ENCODE measurements at places on chromosomes 3 and 15. TPM values are rescaled to one million over a fixed set of nuclear protein-coding genes. Genes with fewer than 3 reads are reported as not detected.

The IL17RD gene
- total RNA-seq: 5.5 TPM

The SOX14 gene
- total RNA-seq: not detected

The ATP13A5 gene
- total RNA-seq: 0.35 TPM

The CILP gene
- 8.1 TPM for total RNA-seq

The CHRM5 gene
- not detected for total RNA-seq

The NPAP1 gene
- not detected for total RNA-seq

The SMAD6 gene
- 1.7 TPM for total RNA-seq

The TEX55 gene
- total RNA-seq: not detected

The CELF6 gene
- total RNA-seq: 0.31 TPM

The AHSG gene
- total RNA-seq: not detected

The BNC1 gene
- total RNA-seq: 23.7 TPM

The COL6A5 gene
- total RNA-seq: 0.15 TPM

The PPARG gene
- 11.3 TPM for total RNA-seq

- no peaks in the 10 kb centered on the region for H3K36me3 ChIP-seq
- H3K4me3 ChIP-seq: no peak overlapping the region
- H3K4me1 ChIP-seq: peaks cover 35% of the 10 kb centered on the region
- no peak for DNase-seq
- no peak overlapping the region for H3K27ac ChIP-seq
Observed at GRCh38 chr3:134057654-134058110, 28.0 kb upstream of the SLCO2A1 start.

- H3K36me3 ChIP-seq: no peaks in the 10 kb centered on the region
- no peaks in the 10 kb centered on the region for H3K4me1 ChIP-seq
- no peak overlapping the region for H3K27ac ChIP-seq
- H3K4me3 ChIP-seq: no peak overlapping the region
- no peak for DNase-seq
Observed at GRCh38 chr3:163773136-163773535, 1305.2 kb downstream of the SI start.

GRCh38 chr3:126612479-126613205 lies 42.3 kb downstream of the TXNRD3 start:
- no peaks in the 10 kb centered on the region for H3K36me3 ChIP-seq

GRCh38 chr3:32510075-32510724 lies 7.5 kb upstream of the CMTM6 start:
- no peaks in the 10 kb centered on the region for H3K27me3 ChIP-seq
- no peaks in the 10 kb centered on the region for H3K4me1 ChIP-seq
- DNase-seq: peak; percentile 3
- no peak overlapping the region for H3K27ac ChIP-seq

DNA sequence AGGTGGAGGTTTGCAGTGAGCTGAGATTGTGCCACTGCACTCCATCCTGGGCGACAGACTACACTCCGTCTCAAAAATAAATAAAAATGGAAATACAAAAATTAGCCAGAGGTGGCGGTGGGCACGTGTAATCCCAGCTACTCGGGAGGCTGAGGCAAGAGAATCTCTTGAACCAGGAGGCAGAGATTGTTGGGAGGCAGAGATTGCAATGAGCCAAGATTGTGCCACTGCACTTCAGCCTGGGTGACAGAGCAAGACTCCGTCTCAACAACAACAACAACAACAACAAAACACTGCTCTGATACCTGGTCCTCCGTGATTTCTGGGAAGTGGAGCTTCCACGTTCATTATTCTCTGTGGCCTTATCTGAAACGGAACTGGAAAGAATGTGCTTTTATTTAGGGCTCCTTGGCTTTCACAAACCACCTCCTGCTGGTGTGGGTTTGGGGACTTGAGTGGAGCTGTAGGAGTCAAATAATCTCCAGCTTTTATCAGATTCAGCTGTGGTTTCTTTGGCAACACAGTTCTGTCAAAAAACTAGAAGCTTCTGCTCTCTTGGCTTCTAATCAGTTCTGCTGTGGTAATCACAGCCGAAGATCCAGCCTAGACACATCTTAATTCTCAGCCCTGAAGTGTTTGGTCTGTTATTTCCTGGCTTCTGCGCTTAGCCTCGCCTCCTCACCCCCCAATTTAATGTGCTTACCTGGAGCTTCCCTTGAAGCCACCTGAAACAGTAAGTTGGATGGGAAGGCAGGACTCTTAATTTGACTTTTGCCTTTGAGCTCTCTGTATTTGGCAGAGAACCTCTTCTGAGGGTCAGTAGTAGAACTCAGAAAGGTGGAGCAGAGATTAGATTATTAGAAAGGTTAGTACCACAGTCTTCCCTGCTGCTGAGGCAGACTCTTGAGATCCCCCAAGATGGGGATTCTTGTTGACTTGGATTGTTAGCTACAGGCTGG lies 21.4 kb downstream of the IRAK2 start:
- peaks cover 8% of the 10 kb centered on the region for H3K36me3 ChIP-seq
- H3K4me1 ChIP-seq: peaks cover 54% of the 10 kb centered on the region
- H3K27me3 ChIP-seq: no peaks in the 10 kb centered on the region
- DNase-seq: no peak

- DNase-seq: no peak
- H3K27me3 ChIP-seq: no peaks in the 10 kb centered on the region
- no peaks in the 10 kb centered on the region for H3K36me3 ChIP-seq
- H3K4me1 ChIP-seq: no peaks in the 10 kb centered on the region
Observed at GRCh38 chr3:112403103-112403502, 70.1 kb downstream of the CD200 start.

DNA sequence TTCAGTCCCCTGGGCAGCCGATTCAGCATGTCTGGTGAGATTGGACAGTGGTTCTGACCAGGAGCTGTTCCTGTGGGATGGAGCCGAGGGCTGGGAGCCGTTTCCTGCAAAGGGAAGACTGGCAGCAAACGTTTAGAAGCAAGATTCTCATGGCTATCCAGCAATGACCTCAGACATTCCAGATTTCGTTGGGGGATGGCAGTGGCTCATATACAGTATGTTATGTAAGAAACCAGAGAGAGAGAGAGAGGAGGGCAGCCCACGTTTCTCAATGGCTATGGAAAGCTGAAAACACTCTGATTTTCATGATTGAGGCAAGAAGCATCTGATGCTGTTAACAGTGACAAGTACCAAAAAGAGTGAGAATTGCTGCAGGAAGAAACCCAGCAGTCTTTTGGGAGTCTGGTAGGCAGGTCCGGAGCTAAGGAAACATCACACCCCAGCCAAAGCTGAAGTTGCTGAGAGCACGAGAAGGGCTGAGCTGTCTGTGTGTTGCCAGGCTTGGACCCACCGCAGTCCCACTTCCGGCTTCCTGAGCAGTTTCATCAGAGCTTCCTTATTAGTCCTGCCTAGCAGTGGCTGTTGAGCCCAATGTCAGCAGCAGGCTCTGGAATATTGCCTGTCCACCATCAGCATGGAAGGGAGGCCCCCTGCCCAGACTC lies 25.6 kb upstream of the VPS8 start:
- H3K27me3 ChIP-seq: no peaks in the 10 kb centered on the region
- H3K36me3 ChIP-seq: no peaks in the 10 kb centered on the region
- H3K4me1 ChIP-seq: peaks cover 14% of the 10 kb centered on the region

GRCh38 chr15:77749998-77750540 lies 117.4 kb upstream of the LINGO1 start:
- no peak overlapping the region for H3K27ac ChIP-seq
- no peak overlapping the region for H3K4me3 ChIP-seq
- no peak for DNase-seq

DNA sequence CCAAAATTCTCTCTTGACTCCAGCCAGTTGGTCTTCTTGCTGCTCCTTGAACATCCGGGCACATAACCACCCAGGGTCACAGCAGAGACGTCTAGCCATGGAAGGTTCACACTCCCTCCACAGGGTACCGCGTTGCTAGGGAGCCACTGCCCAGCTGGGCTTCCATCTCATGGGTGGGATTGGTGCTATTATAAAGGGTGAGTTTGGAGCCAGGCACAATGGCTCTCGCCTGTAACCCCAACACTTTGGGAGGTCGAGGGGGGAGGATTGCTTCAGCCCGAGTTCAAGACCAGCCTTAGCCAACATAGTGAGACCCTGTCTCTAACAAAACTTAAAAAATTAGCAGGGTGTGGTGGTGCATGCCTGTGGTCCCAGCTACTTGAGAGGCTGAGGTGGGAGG lies 17.5 kb upstream of the SKOR1 start:
- H3K4me1 ChIP-seq: no peaks in the 10 kb centered on the region
- H3K36me3 ChIP-seq: peaks cover 4% of the 10 kb centered on the region
- H3K27ac ChIP-seq: no peak overlapping the region

- H3K27me3 ChIP-seq: no peaks in the 10 kb centered on the region
- no peaks in the 10 kb centered on the region for H3K4me1 ChIP-seq
- H3K27ac ChIP-seq: no peak overlapping the region
- H3K36me3 ChIP-seq: peaks cover 100% of the 10 kb centered on the region
Observed at GRCh38 chr15:41043276-41043951, 72.7 kb downstream of the INO80 start.

GRCh38 chr3:171829841-171830517 lies 13.2 kb upstream of the TMEM212 start:
- no peaks in the 10 kb centered on the region for H3K27me3 ChIP-seq
- peaks cover 48% of the 10 kb centered on the region for H3K4me1 ChIP-seq
- H3K4me3 ChIP-seq: no peak overlapping the region
- no peak for DNase-seq

- DNase-seq: no peak
- H3K27me3 ChIP-seq: no peaks in the 10 kb centered on the region
- H3K36me3 ChIP-seq: no peaks in the 10 kb centered on the region
- H3K4me1 ChIP-seq: no peaks in the 10 kb centered on the region
- H3K27ac ChIP-seq: no peak overlapping the region
Observed at GRCh38 chr15:39381517-39381916, 199.4 kb upstream of the THBS1 start.

DNA sequence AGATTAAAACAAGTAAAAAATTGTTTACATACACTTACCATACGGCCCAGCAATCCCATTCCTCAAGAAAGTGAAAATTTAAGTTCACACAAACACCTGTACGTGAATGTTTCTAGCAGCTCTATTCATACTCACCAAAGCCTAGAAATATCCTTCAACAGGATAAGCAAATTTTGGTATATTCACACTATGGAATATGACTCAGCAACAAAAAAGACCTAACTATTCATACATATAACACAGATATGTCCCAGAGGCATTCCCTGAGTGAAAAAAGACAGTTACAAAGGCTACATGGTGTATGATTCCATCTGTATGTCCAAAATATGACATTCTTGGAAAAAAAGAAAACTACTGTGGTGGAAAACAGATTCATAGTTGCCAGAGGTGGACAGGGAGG lies 40.1 kb upstream of the THUMPD3 start:
- H3K27me3 ChIP-seq: no peaks in the 10 kb centered on the region
- no peaks in the 10 kb centered on the region for H3K4me1 ChIP-seq
- no peak overlapping the region for H3K4me3 ChIP-seq
- H3K27ac ChIP-seq: no peak overlapping the region

GRCh38 chr3:41418961-41419691 lies 219.8 kb downstream of the CTNNB1 start:
- no peak overlapping the region for H3K27ac ChIP-seq

GRCh38 chr3:51510996-51511395 lies 11.2 kb upstream of the DCAF1 start:
- H3K36me3 ChIP-seq: no peaks in the 10 kb centered on the region
- H3K4me3 ChIP-seq: no peak overlapping the region
- H3K27me3 ChIP-seq: no peaks in the 10 kb centered on the region
- no peak for DNase-seq

GRCh38 chr15:90957791-90958190 lies 3.1 kb downstream of the RCCD1 start:
- DNase-seq: no peak
- H3K27me3 ChIP-seq: no peaks in the 10 kb centered on the region

- DNase-seq: no peak
- no peak overlapping the region for H3K4me3 ChIP-seq
- H3K27me3 ChIP-seq: peaks cover 30% of the 10 kb centered on the region
- H3K4me1 ChIP-seq: no peaks in the 10 kb centered on the region
- H3K27ac ChIP-seq: no peak overlapping the region
- H3K36me3 ChIP-seq: no peaks in the 10 kb centered on the region
Observed at GRCh38 chr3:8982509-8982908, 19.2 kb upstream of the RAD18 start.

GRCh38 chr15:92049290-92049989 lies 195.9 kb downstream of the SLCO3A1 start:
- H3K4me1 ChIP-seq: peaks cover 13% of the 10 kb centered on the region
- no peaks in the 10 kb centered on the region for H3K36me3 ChIP-seq
- H3K27ac ChIP-seq: peak overlapping the region; percentile 49
- no peaks in the 10 kb centered on the region for H3K27me3 ChIP-seq

- H3K4me3 ChIP-seq: no peak overlapping the region
- H3K4me1 ChIP-seq: peaks cover 4% of the 10 kb centered on the region
- H3K36me3 ChIP-seq: no peaks in the 10 kb centered on the region
- DNase-seq: no peak
- H3K27ac ChIP-seq: no peak overlapping the region
Observed at GRCh38 chr3:112685956-112686799, 45.2 kb upstream of the CCDC80 start.

DNA sequence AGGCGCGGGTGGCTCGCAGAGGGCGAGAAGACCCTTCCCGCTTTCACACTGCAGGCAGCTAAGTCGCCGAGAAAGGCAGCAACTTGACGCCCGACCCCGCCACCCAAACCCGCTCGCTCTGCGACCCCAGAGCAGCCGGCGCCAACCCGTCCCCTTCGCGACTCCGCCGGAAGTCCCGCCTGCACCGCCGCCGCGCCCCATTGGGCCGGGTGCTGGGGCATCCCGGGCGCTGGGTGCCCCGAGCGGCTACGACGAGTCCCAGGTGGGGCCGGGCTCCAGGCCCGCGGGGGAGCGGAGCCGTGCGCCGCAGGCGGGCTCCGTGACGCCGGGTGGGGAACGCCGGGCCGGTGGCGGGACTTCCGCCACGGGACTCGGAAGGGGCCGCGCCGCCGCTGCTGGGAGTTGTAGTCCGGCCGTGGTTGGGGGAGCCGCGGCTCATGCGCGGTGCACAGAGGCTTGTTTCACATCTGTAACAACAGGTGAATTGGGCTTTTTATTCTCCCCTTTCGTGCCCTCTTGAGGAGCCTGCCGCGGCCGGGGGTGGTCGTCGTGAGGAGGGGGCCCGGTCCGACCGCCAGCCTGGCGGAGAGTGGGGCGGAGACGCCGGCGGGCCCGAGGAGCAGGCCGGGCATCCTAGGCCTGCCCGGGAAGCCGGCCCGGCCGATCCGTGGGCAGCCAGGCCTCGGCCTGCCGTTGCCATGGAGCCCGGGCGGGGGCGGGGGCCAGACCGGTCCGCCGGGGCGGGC lies at the start of gene DHX30:
Gene DHX30 (plus strand): TSS at position 405 of the 746 bp plus-strand sequence. CDS start 7,546 bp downstream, outside the sequence.
- peak within 1 kb of the TSS; percentile 79 for H3K4me3 ChIP-seq
- DNase-seq: no peak

DNA sequence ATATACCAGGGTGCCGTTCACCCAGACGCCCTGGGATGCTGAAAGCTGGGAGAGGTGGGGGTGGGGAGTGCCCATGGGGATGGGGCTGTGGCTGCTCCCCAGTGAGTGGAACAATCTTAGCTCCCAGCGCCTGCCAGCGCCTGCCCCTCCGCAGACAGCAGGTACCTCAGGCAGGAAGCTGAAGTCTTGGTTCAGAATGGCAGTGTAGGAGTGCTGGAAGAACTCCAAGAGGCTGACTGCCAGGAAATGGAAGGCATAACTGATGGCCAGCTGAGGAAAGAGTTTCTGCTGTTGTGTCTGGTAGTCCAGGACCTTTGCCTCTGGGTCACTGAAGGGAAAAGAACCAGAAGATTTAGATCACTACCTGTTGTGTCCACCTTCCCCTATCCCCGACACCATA lies 8.4 kb downstream of the ACOX2 start:
- H3K27me3 ChIP-seq: no peaks in the 10 kb centered on the region
- H3K4me1 ChIP-seq: peaks cover 19% of the 10 kb centered on the region
- H3K4me3 ChIP-seq: no peak overlapping the region
- no peak for DNase-seq
- H3K27ac ChIP-seq: no peak overlapping the region

- no peak overlapping the region for H3K27ac ChIP-seq
- H3K27me3 ChIP-seq: no peaks in the 10 kb centered on the region
- no peaks in the 10 kb centered on the region for H3K36me3 ChIP-seq
- no peaks in the 10 kb centered on the region for H3K4me1 ChIP-seq
Observed at GRCh38 chr3:96106701-96107100, 707.7 kb upstream of the EPHA6 start.
